Esophagus muscularis mucosa (tissue), 4 donors: ENCODE measurements at places on chromosomes 16 and 17.

- no peak for DNase-seq
Measured at GRCh38 chr16:1984347-1985225, 593 bp downstream of the GFER start.

- no peak for DNase-seq
Measured at GRCh38 chr17:67353161-67353560, 13.2 kb downstream of the PSMD12 start.

- DNase-seq = no peak
Measured at GRCh38 chr17:49469831-49470810, 25.0 kb upstream of the NGFR start.

DNA sequence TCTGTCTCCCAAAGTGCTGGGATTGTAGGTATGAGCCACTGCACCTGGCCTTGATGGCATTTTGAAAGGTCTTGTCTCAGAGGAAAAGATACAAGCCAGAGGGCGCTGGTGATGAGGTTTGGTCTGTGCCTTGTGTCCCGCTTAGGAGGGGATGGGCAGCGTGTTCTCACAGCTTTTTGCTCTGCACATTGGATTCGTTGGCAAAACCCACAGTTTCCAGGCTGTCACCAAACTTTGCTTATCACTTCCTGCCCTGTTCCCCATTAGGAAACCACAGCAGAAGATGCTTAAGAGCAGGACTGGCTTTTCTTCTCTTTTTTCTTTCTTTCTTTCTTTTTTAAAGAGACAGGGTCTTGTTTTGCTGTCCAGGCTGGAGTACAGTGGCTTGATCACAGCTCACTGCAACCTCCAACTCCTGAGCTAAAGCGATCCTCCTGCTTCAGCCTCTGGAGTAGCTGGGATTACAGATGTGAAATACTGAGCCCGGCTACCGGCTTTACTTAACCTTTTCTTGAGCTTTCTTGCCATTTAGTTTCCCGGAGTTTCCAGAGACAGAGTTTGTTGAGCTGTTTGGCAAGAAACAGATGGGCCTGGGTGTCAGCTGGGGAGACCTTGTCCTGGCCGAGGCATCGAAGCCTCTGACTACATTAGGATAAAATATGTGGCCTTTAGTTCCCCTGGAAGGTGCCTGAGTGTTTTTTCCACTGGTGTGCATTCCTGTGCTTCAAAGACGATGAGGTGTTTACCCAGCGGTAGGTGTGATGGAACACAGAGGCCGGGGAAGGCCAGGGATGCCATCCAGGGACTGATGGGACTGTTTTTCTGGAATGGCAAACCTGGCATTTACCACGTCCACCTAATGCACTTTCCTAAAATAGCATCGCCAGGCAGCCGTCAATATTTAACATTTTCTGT is 112.9 kb downstream of the ABCC1 start:
- DNase-seq = peak; percentile 93

DNA sequence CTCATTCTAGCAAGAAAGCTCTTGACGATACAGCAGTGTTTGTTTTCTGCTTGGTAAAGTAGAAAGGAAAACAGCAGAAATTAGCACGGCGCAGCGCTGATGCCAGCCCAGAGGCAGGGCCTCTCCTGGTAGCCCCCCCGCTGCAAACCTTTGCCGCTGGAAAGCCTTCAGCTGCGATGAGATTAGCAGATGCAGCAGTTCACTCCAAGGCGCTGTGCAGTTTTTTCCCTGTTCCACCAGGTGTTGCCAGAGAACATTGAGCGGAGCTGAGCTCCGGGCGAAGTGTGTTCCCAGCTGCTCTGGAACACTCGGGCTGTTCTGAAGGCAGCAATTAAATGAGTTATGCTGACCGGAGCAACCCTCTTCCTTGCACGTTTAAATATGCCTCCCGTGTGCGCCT is 72.5 kb downstream of the RBFOX1 start:
- no peak for DNase-seq

DNA sequence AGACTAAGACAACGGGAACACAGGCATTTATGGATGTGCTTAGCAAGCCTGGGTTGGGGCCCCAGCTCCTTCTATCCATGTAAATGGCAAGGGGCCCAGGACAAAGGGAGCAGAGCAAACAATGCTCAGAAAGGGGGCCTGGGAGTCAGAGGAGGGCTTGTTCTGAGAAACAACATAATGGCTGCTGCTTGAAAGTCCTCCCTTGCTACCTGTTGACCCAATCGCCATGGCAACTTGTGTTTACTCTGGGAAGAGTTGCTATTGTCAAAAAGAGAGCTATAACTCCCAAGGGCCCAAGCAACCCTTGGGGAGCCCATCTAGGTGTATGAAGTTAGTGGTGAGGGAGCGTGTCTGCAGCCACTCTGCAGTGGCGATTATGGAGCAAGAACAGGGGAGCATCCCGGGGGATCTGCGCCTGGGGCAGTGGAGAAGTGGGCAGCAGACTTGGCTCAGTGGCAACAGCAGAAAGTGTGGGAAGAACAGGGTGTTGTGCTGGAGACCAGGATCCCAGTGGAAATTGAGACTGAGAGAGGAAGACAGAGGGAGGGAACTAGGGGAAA is 118.7 kb upstream of the NLRP1 start:
- no peak for DNase-seq

DNA sequence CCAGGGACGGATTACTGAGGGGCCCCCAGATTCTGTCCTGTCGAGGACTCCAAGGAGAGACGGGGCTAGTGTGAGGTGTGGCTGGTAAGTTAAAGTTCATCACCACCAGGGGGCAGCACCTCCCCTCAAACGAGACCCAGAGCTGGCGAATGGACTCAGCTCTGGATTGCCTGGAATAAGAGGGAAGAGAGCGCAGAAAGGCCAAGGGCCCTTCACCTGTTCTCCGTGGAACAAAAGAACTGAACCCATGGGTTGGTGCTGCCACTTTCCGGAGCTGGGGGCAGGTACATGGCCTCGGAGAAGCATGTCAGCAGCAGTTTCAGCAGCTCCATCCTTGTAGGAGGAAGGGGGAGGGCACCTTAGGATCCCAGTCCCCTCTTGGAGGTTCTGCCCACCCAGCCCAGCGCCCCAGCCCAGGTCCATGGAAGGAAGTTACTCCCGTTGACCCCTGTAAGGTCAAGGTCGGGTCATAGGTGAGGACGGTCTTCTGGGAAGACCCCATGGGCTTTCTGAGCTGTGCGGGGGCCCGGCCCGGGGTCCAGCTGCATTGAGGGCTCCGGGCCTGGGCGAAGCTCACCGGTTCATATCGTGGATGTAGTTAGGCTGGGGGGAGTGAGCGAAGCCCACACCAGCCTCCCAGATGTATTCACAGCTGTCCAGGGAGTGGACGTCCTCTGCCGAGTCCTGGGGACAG is 10.8 kb downstream of the HID1 start:
- peak; percentile 97 for DNase-seq

- no peak for DNase-seq
Measured at GRCh38 chr17:78884148-78884825, 18.7 kb downstream of the CEP295NL start.

DNA sequence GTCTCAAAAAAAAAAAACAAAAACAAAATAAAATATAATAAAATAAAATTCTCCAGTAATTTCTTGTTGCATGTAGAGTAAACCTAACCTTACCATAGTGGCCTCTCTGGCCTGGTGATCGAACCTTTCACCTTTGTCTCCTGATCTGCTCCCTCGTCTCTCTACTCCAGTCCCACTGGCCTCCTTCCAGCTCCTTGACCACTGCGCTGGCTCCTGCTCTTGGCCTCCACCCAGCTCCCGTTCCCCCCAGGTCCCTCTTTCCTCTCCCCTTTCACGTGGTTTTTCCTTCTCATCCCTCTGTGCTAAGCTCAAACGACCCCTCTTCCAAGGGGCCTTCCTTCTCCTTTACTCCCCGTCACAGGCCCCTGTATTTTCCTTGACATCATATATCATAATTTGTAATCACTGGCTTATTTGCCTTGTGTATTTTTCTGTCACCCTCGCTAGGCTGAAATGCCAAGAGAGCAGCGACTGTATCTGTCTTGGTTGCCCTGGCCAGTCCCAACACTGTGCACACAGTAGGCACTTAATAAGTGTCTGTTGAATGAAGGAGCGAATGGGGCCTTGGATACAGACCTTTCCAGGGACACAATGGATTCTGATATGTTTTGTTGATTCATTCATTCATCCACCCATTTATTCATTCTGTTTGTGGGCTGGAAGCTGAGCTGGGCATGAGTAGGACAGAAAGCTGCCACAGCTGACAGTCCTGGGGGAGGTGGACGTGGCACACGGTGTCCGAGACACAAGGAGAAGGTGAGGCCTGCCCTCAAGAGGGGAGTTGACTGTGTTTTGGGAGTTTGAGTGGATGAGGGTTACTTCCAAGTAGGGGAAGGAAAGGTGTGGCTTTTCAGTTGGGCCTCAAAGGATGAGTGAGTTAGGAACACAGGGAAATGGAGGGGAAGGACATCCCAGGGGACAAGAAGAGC is 5.8 kb upstream of the SCN4A start:
- no peak for DNase-seq

DNA sequence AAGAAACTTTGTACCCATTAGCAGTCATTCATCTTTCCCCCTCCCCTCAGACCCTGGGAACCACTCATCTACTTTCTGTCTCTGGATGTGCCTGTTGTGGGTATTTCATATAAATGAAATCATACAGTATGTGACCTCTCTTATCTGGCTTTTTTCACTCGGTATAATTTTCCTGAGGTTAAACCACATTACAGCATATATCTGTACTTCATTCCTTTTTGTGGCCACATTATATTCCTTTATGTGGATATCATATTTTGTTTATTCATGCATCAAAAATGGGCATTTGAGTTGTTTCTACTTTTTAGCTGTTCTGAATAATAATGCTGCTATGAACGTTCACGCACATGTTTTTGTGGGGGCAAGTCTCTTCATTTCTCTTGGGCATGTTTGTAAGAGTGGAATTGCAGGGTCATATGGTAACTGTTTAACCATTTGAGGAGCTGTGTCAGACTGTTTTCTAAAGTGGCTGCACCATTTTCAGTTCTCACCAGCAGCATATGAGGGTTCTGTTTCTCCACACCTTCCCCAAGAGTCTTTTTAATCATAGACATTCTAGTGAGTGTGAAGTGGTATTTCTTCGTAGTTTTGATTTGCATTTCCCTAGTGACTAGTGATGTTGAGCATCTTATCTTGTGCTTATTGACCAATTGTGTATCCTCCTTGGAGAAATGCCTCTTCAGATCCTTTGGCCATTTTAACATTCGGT is 3.8 kb downstream of the SNX29 start:
- no peak for DNase-seq
